Stimulated activated CD4-positive, alpha-beta T cell treated with anti-CD3 and anti-CD28 coated beads, Interleukin-12 subunit alpha, Interleukin-12 subunit beta, amount 100 ng/mL, for 4 hours (primary cell): ENCODE measurements at places on chromosomes 5 and 9.

- DNase-seq, result no peak
These were observed 55.2 kb upstream of the SHISAL2B start for GRCh38 chr5:64634997-64635686.

DNA sequence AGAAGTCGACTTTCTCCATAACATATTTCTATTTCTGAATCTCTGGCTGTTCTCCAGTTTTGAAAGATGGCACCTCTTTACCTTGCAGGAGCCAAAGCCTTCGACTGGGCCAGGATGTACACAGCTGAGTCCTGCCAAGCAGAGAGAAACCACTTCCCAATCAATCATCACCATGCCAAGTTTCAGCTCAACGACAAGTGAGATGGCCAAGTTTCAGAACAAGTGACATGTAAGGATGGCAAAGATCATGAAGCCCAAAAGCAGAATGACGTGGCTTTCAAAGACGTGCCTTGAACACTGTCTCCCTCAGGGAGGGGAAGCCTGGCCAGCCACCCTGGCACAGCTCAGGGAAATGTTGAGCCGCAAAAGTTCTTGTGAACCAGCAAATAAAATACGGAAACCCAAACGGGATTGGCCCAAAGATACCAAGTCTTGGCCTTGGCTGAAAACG lies 17.7 kb downstream of the STK10 start:
- DNase-seq, result no peak

- DNase-seq, result no peak
These were observed 439.5 kb upstream of the RGMB start for GRCh38 chr5:98333921-98334320.

GRCh38 chr5:175436359-175436758 lies 7.6 kb downstream of the DRD1 start:
- no peak for DNase-seq

GRCh38 chr9:105879181-105879580 lies 184.8 kb downstream of the TMEM38B start:
- DNase-seq, result no peak

GRCh38 chr9:79974806-79975422 lies 403.1 kb downstream of the TLE4 start:
- no peak for DNase-seq

DNA sequence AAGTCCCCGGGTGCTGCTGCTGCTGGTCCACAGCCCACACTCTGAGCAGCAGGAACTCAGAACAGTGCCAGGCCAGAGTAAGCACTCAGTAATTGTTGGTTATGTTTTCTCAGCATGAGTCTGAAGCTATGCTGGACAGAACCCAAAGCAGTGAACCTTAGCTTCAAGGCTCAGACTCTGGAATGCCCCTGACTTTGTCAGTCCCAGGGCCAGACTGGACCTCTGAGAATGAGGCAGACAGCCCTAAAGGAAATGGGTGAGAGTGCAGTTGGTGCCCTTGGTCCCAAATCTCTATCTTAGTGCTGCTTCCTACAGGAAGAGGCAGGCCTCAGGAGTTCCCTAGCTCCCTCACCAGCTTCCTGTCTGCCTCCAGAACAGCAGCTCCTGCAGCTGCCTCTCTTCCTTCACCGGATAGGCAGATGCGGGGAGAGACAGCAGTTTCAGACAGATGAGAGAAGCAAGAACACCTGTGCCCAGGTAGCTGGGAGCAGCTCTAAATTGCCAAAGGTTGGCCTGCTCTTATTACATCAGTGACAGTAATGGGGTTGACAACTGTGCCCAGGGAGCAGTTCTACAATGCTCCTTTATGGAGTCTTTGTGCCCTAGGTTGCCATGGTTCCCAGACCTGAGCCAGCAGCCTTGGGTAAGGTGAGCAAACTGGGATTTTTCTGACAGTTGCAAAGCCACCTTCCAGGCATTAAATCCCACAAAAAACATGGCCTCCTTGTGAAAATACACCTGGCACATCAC lies 82.2 kb upstream of the CXCL14 start:
- no peak for DNase-seq

DNA sequence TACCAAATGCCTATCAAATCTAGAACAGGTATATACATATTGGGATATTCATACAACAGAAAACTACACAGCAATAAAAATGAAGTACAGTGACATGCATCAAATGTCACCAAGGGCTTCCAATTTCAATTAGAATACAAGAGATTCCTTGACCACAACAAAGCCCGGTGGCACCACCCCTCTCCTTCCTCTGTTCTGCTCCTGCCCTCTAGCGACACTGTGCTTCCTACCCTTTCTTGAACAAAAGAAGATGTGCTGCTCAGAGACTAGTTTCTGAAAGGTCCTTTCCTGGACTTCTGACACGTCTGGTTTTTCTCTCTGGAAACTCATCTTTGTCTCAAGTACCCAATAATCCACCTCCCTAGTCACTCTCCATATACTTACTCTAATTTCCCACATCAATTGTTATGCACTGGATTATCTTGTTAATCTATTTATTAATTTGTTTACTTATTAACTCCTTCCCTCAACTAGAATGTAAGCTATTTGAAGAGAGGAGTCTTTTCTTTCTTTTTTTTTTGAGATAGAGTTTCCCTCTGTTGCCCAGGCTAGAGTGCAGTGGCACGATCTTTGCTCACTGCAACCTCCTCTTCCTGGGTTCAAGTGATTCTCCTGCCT lies 70.4 kb upstream of the CTSV start:
- DNase-seq, result peak; percentile 31
